Heart left ventricle (tissue), 16 donors: ENCODE measurements at places on chromosomes 5 and 9. TPM values are rescaled to one million over a fixed set of nuclear protein-coding genes. Genes with fewer than 3 reads are reported as not detected.

DNA sequence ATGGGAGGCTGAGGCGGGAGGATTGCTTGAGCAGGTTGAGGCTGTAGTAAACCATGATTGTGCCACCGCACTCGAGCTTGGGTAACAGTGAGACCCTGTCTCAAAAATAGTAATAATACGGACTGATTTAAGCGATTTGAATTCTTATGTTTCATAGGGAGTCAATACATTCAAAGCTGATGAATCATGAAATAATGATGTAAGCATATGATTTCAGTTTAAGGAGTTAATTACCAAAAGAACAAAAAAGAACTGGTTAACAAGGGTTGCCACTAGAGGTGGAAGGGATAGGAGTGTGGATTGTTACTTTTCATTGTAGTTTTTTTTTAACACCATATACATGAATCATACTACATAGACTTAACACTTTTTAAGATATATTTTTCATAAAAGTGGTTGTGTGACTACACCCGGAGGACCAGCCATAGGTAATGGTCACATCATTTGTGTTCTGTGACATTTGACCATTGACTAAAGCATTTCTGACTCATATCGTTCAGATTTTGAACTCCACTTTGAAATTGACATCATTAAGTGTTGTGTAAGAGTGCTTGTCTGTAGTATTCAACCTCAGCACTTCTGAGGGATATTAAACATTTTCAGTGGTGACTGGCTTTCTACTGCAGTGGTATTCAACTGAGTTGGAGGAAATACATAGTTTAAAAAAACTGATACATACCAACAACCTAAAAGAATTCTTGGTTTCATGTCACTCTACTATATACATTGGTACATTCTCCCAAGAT is 7.0 kb downstream of the TRMT10B start:
- DNase-seq = no peak

DNA sequence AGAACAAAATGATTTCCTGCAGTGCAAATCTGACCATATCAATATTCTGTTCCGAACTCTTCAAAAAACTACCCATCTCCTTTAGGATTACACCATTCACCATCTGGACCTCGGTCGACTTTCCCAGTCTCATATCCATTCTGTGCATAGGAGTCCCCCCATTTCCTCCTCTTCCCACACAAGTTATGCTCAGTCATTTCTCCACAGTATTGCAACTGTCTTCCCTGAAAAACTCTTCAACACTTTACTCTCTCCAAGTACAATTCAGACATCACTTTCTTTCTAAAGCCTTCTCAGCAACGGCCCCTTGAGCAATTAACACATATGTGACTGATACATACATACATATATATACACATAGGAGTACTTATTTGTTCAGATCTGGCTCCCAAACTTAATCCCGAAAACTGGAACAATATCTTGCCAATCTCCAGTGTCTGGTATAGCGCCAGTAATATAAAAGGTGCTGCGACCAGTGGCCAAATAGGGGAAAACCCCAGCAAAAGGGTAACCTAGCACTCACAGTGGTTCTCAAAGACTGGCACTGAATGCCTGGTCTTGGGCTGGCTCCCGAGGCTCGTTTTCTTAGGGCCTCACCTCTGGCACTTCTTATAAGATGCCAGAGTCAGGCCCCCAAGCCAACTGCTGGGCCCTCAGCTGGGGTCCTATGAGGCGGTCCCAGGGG is 629 bp downstream of the ZBTB26 start:
- DNase-seq = no peak

GRCh38 chr5:5649641-5650040 is 227.2 kb downstream of the ICE1 start:
- no peak for DNase-seq

- no peak for DNase-seq
Observed at GRCh38 chr9:38008168-38009034, 60.6 kb downstream of the SHB start.

DNA sequence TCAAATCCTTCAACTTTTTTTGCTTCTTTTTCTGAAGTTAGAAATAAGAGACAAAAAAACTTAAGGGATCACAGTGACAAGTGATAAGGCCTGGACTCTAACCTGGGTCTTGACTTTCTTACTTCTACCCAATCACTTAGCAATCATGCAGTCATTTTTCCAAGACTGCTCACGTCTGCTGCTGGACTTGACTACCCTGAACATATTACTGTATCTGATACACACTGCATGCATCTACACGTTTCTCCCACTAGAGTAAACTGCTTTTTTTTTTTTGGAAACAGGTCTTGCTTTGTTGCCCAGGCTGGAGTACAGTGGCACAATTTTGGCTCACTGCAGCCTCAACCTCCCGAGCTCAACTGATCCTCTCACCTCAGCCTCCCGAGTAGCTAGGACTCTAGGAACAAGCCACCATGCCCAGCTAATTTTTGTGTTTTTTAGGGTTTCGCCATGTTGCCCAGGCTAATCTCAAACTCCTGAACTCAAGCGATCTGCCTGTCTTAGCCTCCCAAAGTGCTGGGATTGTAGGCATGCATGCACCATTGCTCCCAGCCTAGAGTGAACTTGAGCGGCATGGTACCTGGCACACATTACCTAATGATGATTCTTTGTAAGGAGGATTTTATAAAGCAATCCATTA is 7.4 kb downstream of the PLIN2 start:
- no peak for DNase-seq

- DNase-seq = no peak
Observed at GRCh38 chr5:151076616-151077015, 4.2 kb downstream of the TNIP1 start.

GRCh38 chr9:25964239-25964638 is 286.0 kb upstream of the TUSC1 start:
- DNase-seq = no peak

GRCh38 chr9:2337131-2337530 is 284.5 kb upstream of the VLDLR start:
- DNase-seq = no peak

The ZDHHC11 gene
- 6.3 TPM for polyA plus RNA-seq

- DNase-seq = no peak
Observed at GRCh38 chr5:72662305-72662704, 154.2 kb upstream of the TNPO1 start.
